ENCODE measurements at places on chromosomes 2 and 18. TPM values are rescaled to one million over a fixed set of nuclear protein-coding genes. Genes with fewer than 3 reads are reported as not detected.
A peak's percentile ranks its signal among the peaks of the same experiment; 100 is the strongest.

DNA sequence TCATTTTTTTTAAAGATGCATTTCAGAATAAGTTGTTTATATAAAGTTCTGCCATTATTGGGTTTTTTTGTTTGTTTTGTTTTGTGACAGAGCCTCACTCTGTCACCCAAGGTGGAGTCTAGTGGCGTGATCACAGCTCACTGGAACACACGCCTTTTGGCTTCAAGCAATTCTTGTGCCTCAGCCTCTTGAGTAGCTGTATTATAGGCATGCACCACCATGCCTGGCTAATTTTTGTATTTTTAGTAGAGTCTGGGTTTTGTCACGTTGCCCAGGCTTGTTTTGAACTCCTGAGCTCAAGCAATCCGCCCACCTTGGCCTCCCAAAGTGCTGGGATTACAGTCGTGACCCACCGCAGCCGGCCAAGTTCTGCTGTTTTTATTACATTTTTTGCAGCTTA is 72.3 kb downstream of the R3HDM1 start:
- no peak for DNase-seq

DNA sequence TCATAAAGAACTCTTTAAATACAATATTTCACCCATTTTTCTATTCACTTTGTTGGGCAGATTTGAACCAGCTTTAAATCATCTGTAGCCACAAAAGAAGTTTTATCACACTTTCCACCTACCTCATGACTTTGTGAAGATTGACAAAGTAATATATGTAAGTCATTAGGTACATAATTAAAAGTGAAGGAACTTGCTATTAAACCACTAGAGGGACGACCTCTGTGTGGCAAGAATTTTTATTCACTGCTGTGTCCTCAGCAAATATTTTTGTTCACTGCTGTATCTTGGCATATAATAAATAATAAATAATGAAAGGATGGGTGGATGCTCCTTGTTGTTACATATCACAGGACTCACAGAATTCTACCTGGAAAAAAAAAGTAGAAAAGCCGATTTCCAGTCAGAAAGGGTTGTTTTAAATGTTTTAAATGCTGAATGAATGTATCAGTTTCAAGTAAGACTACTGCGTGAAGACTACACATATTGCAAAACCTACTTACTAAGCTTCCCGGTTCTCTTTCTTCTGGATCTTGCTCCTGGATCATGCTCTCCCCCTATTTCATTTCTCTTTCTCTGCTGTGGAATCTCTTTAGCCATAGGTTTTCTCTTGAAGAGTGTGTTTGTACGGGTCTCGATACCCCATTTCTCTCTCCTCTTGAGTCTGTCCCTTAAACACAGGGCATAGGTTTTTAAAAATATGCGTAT is 44.8 kb downstream of the KCMF1 start:
- DNase-seq = no peak

DNA sequence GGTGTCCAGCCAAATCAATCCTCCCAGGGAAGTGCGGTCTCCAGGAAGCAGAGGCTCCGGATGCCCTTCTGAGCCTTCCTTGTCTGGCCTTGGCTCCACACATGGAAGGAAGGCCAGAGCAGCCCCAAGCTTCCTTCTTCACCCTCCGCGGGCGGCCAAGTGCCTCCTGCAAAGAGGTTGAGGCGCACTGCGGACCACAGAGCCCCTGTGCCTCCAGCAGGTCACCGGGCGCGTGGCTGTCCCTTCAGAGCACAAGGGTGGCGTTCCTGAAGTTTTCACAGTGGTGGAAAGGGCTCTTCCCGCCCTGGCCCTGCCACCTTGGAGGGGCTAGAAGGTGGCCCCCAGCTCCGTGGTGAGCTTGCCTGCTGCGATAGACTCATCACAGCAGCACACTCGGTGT is 175.9 kb upstream of the RAB12 start:
- DNase-seq = no peak

GRCh38 chr2:145221032-145221431 is 701.1 kb upstream of the ZEB2 start:
- no peak for DNase-seq

Gene TFPI
- 31.0 TPM for total RNA-seq

- DNase-seq = no peak
These were observed 9.4 kb downstream of the INSIG2 start for GRCh38 chr2:118097657-118098056.

DNA sequence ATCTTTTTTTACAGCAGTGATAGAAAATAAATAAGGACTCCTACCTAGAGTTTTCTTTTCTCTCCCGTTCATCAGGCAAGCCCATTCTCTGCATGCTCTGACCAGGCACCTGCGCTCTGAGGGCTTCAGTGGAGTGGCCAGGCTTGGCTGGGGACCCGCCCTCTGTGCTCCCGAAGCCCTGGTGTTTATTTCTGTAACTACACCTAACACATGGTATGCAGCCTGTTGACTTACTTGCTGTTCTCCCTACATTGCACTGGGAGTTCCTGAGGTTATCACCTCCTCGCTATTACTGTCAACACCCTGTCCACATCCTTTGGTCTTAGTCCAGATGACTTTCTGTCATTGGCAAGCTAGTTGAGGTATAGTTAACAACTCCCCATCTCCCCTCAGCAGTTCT is 317.7 kb downstream of the LPIN1 start:
- no peak for DNase-seq

Gene HTRA2
- 27.3 TPM for total RNA-seq

Gene ZDBF2
- 6.5 TPM for total RNA-seq

- no peak for DNase-seq
These were observed 48.6 kb downstream of the SH3RF3 start for GRCh38 chr2:109177635-109178034.

DNA sequence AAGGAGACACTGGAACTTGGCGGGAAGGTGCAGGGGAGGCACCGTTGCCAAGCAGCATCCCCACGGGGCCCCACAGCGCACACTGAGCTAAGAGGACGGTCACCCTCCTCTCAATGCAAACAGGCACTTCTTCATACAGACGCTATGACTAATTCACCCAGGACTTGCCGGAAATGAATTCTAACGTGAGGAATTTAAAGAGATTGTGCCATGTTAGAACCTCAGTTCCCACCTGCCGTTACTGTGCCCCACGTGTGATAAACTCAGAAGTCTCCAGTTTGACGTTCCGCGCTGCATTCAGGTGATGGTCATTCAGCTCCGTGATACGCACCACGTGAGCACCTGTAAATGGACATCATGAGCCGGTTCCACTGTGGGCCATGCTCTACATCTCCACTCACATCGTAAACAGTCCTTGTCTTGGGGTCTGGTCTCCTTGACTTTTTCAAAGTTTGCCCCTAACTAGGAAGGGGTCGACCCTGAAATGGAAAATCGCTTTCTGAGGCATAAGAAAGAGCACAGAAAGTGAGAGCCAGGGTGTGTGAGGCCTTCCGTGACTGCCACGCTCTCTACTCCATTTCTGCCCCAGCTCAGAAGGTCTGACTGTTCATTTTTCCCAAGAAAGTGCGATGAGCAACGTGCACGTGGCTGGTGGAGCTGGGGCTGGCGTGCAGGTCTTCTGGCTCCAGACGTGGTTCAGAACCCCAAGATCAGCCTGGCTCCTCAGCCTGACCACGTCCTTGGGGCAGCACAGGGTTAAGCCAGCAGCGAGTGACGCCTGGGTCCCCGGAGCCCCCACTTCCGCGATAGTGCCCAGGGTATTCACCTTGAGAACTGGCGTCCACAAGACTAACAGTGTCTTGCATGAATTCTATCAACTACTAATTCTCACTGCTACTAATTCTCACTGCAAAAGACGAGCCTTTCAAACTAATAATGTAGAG is 35.1 kb downstream of the TMEM18 start:
- DNase-seq = no peak

Gene CTNNA2
- total RNA-seq = not detected

DNA sequence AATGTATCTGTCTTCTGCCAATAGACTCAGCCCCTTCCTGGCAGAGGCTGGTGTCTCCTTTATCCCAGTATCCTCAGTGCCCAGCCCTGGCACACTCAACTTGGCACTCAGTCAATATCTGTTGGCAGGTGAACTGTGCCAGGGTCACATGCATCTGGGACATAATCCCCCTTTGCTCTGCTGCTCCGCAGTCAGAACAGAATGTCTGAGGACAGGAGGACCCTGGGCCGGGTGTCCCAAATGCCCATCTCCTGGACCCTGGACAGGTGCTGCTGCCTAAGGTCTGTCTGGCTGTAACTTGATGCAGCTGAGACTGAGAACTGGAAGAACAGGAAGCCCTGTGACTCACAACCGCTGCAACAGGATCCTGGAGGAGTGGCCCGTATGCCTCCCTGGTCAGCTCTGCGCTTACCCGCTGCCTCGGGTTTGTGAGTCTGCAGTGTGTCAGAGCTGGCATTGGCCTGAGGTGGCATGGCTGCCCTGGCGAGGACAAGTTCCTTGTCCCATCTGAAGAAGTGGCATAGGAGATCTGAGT is 11.4 kb downstream of the HK2 start:
- DNase-seq = peak; percentile 66

GRCh38 chr2:186457908-186458307 is 28.2 kb upstream of the ZC3H15 start:
- no peak for DNase-seq

- DNase-seq = peak; percentile 62
These were observed 18.0 kb downstream of the MBP start for GRCh38 chr18:77114415-77115191.

DNA sequence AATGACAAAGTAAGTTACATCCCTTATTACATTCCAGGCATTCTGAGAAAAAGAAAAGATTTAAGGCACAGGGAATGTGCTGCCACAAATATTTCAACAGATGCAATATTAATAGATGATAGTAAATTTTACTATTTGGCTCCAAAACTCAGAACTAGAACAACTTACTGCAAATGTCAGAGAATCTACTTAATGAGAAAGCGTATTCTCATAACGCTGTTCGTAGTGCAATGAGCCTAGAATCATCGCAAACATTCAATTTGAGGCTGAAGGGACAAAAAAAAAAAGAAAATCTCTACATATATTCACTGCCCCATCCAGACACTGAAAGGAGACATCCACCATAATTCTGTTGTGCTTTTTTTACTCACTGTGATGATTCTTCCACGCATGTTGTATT is 272.1 kb upstream of the DOK6 start:
- DNase-seq = no peak

DNA sequence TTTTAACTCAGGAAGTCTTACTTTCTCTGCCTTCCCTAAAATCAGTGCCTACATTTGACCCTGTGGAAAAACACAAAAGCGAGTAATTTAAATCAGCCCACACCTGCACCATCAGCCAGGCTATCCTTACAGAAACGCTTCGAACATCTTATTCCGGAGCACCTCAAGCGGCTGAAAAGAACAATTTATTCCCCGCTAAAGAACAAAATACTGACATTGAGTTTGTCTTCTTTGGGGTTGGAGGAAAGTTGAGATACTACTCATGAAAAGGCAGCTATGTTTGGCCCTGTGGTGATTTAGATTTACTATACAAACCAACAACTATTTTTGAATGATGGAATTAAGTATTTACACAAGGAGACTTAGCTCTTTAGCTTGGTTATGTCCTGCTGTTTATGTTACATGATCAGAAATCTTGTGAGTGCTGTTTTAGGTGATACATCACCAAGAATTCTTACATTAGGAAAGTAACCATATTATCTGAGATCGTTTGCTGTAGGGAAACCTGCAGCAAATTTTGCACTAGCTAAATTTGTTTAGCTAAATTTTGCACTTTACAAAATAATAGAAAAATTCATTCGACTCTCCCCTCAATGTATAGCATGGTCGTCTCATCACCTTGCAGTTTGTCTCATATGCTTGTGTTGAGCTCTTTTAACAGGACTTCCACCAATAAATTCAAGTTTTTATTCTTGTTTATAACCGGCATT is 158.8 kb upstream of the SIX2 start:
- no peak for DNase-seq

Gene DHRS9
- not detected for total RNA-seq

- peak; percentile 31 for DNase-seq
These were observed 53.7 kb downstream of the EHD3 start for GRCh38 chr2:31287654-31288053.

GRCh38 chr2:140585016-140585415 is 1545.8 kb downstream of the LRP1B start:
- no peak for DNase-seq

Gene SCN2A
- not detected for total RNA-seq

DNA sequence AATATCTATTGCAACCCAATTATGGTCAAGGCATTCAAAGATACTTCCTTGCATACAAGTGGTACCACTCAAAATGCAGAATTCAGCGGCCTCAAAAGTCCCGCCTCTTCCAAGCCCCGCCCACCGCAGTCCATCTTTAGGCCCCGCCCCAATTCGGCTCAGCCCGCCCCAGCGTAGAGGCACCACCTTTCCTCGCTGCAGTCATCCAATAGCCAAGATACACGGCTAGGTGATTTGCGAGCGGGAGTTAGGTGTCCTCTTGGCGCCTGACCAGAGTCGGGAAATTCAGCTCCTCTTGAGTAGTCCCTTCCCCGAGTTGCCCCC is 431 bp upstream of the SEC11C start:
- peak; percentile 82 for DNase-seq

DNA sequence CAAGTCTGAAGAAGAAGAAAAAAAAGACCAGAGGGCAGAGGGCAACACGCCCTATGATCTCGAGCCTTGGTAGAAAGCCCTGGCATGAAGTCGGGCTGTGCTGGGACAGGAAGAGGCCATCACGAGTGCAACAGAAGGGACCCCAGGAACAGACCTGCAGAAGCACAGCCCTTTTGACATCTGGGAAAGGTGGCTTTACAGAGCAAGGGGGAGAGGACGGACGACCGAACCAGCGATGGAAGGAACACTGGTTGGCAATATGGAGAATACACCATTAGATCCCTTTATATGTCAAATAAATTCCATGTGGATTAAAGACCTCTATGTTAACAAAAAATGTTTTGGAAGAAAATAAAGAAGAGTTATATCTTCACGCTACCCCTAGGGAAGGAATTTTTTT is 10.7 kb downstream of the KIF1A start:
- DNase-seq = no peak

GRCh38 chr2:33291278-33292013 is 185.0 kb upstream of the RASGRP3 start:
- no peak for DNase-seq

Gene ARHGAP25
- 0.48 TPM for total RNA-seq

DNA sequence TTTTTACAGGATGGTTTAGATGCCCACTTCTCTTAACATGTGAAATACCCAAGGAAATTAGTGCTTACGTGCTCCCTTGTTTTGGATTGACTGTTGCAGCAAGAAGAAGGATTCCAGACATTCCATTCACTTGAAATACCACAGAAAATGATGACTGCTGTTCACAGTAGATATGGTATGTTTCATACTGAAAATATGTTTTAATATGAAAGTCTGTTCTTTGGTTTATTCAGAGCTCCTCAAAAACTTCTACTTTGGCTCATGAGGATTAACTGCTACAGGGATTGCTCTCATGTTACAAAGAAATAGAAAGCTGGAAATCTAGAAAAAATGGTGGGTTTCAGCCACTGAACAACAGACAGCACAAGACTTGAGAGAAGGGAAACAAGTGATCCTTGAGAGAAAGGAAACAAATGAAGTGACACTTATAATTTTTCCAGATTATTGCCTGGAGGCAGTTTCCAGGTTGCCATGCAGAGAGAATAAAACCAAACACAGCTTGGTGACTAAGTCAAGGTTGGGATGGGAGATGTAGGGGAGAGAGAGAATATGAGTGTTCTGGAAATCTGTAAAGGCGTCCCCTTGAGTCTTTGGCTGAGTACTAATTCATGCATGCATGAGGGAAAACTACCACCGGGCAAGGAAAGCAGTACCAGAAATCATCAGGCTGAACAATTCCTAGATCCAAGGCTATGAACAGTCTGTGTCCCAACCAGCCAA is 348.1 kb downstream of the CLIP4 start:
- DNase-seq = no peak

Gene TEX44
- total RNA-seq = not detected
